ENCODE measurements at places on chromosomes 1 and 21.

- no peak for DNase-seq
Measured at GRCh38 chr1:195450794-195451193, 1157.4 kb downstream of the KCNT2 start.

- no peak for DNase-seq
Measured at GRCh38 chr1:207847116-207847515, 63.8 kb downstream of the CD34 start.

DNA sequence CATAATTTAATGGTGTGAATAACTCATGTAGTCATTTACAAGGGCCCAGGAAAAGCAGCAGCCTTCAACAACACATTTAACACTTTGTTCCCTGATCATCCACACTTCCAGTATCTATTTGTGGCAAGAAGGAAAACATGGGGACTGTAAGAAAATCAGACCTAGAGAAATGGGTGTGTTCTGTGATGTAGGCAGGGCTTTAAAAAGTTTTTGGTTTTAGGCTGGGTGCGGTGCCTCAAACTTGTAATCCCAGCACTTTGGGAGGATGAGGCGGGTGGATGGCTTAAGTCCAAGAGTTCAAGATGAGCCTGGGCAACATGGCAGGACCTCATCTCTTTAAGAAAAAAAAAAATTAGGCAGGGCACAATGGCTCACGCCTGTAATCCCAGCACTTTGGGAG, 14.2 kb upstream of the WDR47 start:
- no peak for DNase-seq

- no peak for DNase-seq
Measured at GRCh38 chr1:211947396-211948295, 87.7 kb downstream of the INTS7 start.

DNA sequence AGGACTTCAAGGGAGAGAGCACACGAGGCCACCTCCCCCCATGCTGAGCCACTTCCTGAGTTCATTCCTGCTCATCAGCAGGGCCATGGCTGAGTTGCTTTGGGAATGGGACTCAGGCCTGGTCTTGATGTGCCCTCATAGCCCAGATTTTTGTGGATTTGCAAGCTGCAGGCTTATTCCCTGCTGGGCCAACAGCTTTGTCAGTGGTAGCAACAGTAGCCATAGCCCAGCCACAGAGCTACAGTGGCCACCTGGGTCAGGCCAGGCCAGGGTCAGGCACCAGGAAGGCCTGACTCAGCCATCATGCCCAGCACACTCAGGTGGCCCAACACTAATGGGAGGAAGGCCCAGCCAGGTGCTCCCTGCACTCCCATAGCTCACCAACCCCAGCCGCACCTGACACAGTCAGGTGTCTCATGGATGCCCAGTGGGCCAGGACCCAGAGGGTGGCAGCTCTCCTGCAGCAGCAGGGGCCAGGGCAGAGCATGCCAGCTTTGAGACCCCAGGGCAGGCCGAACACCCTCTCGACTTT, 33.5 kb downstream of the EPHA2 start:
- DNase-seq: no peak

DNA sequence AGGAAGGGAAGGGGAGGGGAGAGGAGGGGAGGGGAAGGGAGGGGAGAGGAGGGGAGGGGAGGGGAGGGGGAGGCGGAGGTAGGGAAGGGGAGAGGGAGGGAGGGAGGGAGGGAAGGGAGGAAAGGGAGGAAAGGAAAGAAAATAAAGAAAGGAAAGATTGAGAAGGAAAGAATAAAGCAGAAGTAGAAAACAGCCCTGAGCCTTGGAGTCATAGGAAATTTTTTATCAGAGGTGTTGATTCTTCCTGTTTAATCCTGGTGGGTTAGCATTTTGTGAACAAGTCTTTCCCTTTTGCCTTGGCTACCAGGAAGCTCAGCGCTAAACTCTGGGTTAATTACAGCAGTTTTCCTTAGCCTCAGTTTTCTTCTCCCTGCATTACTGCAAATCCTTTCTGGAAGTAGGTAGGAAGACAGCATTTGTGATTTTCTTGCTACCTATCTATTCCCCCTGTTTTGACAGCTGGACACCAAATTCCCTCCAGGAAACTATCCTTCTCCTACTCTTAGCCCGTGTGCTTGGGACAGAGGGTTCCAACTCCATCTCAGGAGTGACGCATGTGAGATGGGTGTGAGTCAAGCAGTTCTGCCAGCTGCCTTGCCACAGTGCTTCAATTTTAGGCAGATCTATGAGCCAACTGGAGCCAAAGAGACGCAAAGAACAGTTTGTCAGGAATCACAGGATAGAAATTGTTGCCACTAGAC, 26.9 kb downstream of the TOMM20 start:
- DNase-seq: no peak

- no peak for DNase-seq
Measured at GRCh38 chr1:175193527-175193910, 943 bp upstream of the KIAA0040 start.

DNA sequence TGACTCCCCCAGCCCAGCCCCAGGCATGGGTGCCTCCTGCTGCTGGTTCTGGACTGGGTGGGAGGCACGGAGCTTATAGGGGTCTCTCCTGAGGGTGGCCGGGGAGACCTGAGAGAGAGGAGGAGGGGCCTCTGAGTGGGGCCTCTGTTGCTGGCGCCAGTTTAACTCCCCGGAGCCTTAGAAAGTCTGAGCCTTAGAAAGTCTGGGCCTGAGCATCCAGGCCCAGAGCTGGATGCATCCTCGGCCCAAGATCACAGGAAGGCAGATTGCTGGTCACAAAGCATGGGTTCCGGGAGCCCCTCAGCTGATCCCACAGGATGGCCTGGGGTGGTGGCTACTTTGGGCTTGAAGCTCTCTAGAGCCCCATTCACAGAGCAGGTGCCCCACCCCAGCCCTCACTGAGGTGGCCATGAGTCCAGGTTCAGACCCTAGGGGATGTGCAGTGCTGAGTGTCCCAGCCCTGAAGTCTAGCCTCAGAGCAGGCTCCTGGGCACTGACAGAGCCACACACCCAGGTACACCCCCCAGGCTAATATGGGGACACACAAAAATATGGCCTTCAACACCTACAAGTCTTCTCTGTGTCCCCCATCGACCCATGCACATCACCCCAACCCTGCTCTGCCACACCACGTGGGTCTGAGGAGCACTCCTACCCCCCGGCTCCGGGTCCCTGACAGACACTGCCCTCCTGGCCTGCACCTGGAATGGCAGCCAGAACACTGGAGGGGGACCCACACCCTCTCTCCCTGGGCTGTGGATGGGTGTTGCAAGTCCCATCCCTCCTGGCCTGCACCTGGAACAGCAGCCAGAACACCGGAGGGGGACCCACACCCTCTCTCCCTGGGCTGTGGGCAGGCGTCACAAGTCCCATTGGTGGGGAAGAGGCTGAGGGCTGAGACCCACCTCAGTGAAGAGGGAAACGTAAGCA, 9.7 kb downstream of the PLA2G2F start:
- no peak for DNase-seq

DNA sequence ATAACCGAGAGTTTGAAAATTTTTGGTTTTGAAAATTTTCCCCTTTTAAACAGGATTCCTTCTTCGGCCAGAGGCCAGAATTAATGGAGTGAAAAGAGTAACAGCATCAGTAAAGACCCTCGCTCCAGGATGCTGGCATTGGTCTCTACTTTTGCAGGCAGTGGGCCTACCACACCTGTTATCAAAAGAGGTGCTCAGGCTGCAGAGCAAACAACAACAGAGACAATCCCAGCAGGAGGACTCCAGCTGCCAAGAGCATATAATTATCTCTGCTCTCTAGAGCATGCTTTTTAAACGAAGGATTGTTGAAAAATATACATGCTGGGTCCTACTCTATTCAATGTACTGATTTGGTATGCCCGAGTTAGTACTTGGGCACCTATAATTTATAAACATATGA, 1048.5 kb downstream of the PLA2G4A start:
- no peak for DNase-seq

DNA sequence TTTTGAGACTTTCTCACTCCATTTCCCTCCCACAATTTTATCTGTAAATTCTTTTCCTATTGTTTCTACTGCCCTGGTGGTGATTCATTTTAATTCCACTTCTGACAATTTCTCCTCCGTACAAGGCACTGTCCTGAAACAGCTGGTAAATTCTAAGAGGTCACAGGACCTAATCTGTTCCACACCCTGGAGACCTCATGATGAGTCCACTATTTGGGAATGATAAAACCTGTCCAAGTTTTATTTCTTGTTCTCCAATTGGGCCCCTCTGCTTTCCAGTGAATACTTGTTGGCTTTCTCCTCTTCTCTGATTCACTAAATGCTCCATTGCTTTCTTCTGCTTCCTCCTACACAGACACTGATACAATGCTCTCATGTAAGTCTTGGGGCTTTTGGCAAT, 343.1 kb upstream of the DUSP10 start:
- DNase-seq: no peak

DNA sequence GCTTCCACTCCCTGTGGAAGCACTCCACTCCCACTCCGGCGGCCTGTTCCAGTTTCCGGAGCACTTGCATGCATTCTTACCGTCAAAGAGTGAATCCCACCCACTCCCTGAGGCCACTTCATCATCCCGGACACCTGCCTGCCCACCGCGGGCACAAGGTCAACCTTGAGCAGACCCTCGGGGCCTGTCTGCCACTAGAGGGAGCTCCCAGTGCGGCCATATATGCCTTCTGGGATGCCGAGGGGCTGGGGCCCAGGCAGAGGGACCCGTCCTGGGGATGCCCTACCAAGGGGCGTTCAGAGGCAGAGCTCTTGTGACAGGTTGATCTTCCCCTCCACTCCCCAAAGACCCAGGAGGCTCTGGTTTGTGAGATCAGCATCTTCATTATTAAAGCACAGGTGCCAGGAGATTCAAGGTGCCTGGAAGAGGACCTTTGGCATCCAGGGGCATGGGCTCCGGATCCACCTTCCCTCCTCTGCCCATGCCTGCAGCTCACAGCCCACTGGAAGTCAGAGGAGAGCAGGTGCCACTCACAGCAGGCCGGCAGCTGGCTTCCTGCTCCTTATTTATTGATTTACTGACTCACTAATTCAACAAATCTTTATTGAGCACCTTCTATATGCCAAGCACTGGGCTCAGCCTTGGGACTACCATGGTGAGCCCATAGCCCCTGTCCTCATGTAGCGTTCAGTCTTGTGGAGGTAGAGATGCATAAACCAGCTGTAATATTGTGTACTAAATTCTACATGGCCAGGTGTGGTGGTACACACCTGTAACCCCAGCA, 47.3 kb downstream of the UBIAD1 start:
- peak; percentile 6 for DNase-seq

DNA sequence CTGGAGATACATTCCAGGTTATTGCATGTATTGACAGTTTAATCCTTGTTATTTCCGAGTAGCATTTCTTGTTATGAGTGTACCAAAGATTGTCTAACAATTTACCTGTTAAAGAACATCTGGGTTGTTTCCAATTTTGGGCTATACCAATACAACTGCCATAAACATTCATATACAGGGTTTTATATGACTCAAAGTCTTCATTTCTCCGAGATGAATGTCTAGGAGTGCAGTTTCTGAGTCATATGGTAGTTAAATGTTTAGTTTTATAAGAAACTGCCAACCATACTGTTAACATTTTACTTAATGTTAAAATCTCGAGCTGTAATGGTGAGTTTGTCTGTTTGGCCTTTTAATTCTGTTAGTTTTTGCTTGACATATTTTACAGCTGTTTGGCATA, 10.0 kb downstream of the RAB4A start:
- DNase-seq: no peak

GRCh38 chr1:87594736-87595383, 266.2 kb downstream of the LMO4 start:
- no peak for DNase-seq

All from stimulated activated CD4-positive, alpha-beta T cell treated with anti-CD3 and anti-CD28 coated beads, TNF-alpha, amount 100 ng/mL, for 48 hours (primary cell).